ENCODE measurements at places on chromosomes 4 and X.

DNA sequence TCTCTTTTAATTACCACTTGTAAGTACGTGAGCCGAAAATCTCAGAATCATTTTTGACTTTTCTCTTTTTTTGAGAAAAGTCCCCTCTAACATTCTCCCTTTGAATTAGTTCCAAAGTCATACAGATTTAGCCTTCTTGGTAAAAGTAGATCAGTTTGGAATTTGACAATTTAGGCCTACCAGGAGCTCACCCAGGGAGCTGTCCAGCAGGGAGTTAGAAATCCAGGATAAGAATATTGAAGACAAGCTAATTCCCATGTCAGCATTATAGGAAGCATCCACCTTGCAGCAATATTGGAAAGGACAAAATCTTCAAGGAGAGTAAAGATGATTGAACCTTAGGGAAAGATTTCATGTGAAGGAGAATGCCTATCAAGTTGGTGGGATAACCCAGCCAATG, 352.2 kb upstream of the CPEB2 start:
- DNase-seq: no peak

- DNase-seq: no peak
Observed at GRCh38 chr4:123353656-123354055, 42.9 kb upstream of the SPRY1 start.

GRCh38 chrX:17030092-17030491, 83.6 kb downstream of the REPS2 start:
- DNase-seq: no peak

DNA sequence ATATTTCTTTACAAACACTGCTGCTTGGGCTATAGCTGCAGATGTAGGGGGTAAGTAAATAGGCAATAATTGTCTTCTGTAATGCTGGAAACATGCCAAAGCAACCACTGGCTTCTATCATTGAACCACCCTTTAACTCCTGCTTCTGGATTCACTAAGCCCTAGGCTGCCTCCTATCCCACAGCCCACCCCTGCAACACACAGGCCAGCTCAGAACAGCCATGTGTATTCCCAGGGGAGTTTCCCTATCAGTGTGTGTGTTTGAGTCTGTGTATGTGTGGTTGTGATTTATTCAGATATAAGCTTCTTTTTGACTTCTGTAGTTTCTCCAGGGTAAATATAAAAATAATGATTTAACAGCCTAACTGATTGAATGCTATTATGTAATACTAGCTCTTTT, 291.3 kb downstream of the PCDH10 start:
- no peak for DNase-seq

DNA sequence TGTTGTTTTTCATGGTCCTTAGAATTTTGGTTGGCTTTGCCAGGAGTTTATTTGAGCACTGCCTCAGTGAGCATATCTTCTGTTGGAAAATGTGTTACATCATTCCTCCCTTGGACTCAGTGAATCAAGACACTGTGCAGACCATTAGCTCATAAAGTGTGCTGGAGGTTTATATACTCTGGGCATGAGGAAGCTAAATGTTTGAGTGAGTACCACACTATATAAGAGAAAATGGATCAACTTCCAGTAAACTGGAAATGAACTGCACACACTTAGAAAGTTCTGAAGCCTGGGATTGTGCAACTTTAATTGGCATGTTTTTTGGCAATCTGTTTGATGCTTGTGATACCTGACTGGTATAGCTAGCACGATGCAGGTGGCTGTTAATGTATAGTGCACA, 75.9 kb downstream of the LIMCH1 start:
- no peak for DNase-seq

GRCh38 chr4:102625232-102625930, 124.2 kb downstream of the NFKB1 start:
- peak; percentile 70 for DNase-seq

DNA sequence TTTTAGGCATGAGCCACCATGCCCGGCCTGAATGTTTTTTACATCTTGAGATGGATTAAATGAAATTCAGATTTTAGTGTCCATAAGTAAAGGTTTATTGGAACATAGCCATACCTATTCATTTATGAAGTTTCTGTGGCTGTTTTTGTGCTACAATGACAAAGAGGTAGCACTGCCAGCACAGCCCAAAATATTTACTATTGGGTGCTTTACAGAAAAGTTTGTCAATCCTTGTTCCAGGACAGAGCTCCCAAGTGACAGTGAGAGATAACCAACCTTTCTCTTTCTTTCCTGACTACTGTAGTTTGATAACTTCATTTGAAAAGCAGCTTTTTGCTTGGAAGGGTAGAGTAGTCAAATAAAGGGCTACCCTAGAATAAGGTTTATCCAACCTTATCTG, 116.2 kb downstream of the CAMK2D start:
- DNase-seq: no peak

DNA sequence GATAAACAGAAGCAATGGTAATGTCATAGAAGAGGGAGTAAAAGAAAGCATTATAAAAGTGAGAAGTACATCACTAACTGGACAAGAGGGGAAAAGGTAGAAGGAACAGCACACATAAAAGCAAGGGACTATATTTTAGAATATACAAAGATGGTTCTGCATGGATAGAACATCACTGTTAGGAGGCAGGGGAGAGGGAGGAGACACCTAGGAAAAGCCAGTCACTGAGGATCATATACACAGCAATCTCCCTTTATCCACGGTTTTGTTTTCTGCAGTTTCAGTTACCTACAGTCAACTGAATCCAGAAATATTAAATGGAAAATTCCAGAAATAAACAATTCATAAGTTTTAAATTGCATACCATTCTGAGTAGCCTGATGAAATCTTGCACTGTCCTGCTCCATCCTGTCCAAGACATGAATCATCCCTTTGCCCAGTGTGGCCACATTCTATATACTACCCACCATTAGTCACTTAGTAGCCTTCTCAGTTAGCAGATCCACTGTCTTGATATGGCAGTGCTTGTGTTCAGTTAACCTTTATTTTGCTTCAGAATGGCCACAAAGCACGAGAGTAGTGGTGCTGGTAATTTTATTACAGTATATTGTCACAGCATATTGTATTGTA, 74.2 kb downstream of the PPA2 start:
- no peak for DNase-seq

DNA sequence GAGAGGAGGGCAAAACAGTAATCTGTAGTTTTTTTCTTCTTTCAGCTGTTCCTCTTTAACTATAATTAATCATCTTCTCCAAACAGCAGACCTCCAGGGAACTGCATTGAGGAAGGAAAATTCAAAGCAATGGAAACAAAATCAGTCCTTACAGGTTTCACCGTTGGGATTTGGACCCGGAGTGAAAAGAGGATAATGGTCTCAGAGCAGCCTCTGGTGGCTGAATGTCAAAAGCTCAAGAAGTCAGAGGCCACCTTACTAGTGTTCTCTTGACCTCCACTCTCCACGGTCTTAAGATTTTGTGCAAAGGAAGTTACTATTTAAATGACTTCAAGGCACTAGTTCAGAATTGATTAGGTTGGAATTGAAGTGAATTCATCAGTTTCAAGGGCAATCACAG, 16.0 kb upstream of the MID1 start:
- no peak for DNase-seq

GRCh38 chr4:184471881-184472613, 2.3 kb downstream of the IRF2 start:
- peak; percentile 26 for DNase-seq

GRCh38 chr4:86640469-86640868, 46.4 kb downstream of the PTPN13 start:
- no peak for DNase-seq

DNA sequence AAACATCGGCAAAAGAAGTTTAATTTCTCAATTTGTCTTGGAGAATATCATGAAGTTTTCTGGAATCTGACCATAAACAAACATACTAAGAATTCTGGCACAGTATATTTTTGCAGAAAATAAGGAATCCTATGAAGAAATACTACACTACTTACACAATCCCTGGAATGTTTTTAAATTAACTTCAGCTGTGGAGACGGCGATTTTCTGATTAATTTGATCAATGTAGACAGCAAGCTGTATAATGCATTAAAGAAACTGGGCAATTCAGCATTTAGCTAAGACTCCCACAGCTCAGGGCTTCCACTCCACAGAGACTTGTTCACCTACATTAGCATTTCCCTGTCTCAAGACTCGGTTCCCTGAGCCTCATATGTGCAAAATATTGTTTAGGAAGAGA, 12.2 kb downstream of the EGFL6 start:
- no peak for DNase-seq

DNA sequence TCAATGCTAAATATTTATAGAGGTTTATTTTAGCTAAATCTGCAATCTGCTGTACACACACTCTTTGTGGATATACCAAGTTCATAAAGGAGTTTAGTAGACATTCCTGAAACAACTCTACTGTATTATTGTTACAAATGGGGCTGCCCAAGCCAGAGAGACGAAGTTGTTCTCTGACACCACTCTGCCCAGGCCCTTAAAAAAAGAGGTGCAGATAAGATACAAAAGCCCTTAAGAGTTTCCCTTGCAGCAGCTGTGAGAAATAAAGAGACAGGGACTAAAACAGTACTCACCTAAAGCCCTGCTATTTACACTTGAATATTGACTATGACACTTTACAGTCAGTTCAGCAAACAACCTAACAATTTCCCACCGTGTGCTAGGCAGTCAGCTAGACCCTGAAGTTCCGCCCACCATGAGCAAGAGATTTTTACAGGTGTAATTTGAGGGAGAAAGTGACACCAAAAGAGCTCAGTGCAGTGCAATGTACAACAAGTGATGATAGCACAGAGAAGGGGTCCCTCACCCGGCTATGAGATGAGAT, 191.7 kb downstream of the PRDM5 start:
- no peak for DNase-seq

DNA sequence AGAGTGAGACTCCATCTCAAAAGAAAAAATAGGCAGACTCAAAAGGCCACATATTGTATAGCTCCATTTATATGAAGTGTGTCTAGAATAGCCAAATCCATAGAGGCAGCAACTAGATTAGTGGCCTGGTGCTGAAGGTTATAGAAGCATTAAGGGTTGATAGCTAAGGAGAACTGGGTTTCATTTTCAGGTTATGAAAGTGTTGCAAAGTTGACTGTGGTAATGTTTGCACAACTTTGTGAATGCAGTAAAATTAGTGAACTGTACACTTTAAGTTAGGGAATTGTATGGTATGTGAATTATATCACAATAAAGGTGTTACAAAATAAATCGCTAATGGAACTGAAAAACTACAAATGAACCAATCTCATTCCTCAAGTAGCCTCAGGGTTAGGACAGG, 28.3 kb downstream of the TXLNG start:
- no peak for DNase-seq

DNA sequence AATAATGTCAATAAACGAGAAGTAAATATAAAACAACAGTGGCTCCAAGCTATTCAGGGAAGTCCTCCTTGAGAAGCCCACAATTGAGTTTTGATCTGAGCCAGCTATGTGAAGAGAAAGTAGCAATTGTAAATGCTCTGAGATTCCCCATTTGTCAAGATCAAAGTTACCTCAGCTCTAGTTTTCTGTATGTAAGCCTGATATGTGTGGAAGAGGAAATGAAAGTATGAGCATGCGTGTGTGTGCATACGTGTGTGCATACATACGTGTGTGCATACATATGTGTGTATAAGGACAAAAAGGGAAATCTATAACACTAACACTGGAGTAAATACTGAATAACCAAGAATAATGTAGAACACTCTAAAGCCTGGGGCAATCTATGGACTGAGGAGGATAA, 130.3 kb downstream of the SCFD2 start:
- DNase-seq: no peak

DNA sequence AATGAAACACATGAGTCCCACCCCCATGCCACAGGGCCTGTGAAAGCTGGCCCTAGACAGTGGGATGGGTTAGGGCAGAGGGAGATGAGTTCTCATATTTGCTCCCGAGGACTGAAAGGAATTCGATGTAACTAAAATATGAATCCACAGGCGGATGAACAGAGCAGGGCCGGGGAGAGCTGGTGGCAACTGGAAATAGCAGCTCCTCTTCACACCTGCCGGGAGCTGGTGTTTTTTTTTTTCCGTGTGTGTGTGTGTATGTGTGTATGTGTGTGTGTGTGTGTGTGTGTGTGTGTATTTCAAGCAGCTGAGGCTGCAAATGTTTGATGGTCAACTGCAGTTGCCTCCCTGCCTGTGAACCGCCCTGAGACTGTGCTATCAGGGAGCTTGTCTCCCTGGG, 115.1 kb upstream of the PSAPL1 start:
- no peak for DNase-seq

- DNase-seq: no peak
Observed at GRCh38 chrX:124223524-124223923, 108.9 kb upstream of the TEX13D start.

- peak; percentile 43 for DNase-seq
Observed at GRCh38 chrX:1205681-1206611, 6.5 kb downstream of the CRLF2 start.

- no peak for DNase-seq
Observed at GRCh38 chr4:182062936-182063335, 180.3 kb upstream of the TENM3 start.

GRCh38 chr4:103754844-103755243, 35.1 kb upstream of the TACR3 start:
- DNase-seq: no peak

DNA sequence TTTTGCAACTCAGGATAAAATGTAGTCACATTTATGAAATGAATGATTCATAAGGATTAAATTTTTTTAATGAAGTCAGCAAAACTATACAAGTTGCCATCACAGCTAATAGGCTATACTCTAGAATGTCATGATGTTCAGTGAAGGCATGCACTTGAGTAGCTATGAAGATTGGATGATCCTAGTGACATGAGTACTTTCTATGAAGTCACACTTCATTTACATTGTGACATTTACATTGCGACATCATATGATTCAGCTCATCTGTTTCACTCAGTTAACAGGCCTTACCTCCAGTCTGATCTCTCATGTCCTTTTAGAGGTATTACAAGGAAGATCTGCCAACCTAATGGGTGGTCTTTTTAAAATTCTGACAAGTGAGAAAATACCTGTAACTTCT, 82.7 kb upstream of the FGF13 start:
- DNase-seq: no peak

DNA sequence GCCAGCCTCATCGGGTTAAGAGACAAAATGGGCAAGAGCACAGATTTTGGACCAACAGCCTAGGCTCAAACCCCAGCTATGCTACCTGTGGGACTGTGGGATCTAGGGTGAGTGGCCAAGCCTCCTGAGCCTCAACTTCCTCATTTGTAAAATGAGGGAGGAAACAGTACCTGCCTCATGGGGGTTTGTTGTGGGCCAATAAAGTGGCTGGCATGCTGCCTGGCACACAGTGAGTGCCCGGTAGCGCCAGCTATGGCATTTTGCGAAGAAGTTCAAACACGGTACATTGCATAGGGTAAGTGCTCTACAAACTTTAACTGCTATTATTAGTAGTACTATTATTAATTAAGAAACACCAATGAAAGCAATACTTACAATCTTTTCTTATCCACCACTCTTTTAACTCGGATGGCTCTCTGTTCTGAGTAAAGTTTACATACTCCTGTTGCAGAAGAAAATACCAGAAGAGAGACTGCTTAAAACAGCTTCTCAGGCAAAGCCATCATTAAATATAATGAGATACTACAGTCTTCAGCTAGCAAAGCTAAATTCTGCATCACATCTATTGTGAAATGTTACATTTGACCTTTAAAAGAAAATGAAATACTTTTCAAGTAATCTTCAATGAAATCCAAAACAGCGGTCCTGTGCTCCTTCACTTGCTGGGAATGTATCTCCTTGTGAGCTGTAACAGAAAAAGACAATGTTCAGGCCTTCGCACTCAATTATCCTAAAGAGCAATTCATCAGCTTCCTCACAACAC, 70.1 kb downstream of the NSG1 start:
- DNase-seq: no peak

GRCh38 chrX:122026665-122027064, 979.3 kb downstream of the GLUD2 start:
- no peak for DNase-seq
